NCI-H1105 treated with DMSO at 0.1 percent for 48 hours (cell line): ENCODE measurements at places on chromosomes 1 and 21.

- no peak for DNase-seq
These were observed 41.0 kb upstream of the LIN9 start for GRCh38 chr1:226349801-226350518.

DNA sequence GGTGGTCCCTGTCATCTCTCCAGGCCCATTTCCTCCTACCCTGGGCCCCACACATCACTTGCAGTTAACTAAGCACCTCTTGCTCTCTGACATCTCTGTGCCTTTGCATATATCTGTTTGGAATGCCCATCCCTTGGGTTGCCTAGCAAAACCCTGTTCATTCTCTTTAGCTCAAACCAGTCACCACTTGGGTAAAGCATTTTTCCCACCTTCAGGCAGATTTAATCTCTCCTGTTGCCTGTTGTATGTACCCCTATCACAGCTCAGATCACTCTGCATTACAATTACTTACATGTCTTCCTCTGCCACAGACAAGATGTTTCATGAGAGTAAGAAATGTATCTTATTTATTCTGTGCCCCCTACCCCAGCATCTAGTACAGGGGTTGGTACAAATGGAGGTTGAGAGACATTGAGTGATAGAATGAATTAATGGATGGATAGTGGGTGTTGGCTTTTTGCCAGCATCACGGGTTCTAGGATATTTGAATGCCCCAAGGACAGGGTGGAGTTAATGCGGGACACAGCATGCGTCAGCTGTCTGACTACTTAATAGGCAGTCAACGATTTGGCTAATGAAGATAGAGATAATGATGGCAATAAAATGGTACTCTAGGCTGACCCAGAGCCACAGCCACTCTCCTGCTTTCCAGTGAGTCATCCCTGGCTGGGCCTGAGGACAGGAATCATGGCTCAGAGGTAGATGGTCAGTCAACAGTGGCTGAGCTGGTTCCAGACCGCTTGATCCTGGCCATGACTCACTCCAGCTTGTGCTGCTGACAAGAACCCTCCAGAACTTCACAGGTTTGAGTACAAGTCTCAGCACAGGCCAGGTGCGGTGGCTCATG, 6.5 kb downstream of the NR0B2 start:
- DNase-seq: peak; percentile 18

GRCh38 chr1:40921522-40921921, 58.0 kb upstream of the CTPS1 start:
- no peak for DNase-seq

GRCh38 chr1:177753655-177754054, 216.2 kb downstream of the SEC16B start:
- DNase-seq: peak; percentile 74

- no peak for DNase-seq
These were observed 69.4 kb downstream of the EVA1C start for GRCh38 chr21:32481875-32482408.

GRCh38 chr1:27475720-27476119, 14.2 kb downstream of the WASF2 start:
- no peak for DNase-seq

GRCh38 chr1:36603461-36603860, 120.7 kb upstream of the CSF3R start:
- no peak for DNase-seq

DNA sequence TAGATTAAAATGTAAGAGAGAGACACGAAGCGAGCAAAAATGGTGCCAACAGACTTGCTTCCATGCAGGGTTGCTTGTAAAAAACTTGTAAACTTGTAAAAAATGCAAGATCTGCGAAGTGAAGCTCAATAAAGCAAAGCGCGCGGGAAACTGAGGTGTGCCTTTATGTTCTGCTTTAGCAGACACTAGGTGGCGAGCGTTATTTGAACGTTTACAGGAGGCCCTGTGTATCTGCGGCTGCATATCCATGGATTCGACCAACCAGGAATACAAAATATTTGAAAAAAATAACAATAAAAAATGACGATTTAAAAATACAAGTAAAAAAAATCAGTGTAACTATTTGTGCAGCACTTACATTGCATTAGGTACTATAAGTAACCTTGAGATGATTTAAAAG, 1.5 kb downstream of the UBE2G2 start:
- DNase-seq: no peak

GRCh38 chr1:223413216-223413615, 20.0 kb downstream of the CCDC185 start:
- no peak for DNase-seq

GRCh38 chr1:101175466-101175865, 61.4 kb upstream of the S1PR1 start:
- no peak for DNase-seq

DNA sequence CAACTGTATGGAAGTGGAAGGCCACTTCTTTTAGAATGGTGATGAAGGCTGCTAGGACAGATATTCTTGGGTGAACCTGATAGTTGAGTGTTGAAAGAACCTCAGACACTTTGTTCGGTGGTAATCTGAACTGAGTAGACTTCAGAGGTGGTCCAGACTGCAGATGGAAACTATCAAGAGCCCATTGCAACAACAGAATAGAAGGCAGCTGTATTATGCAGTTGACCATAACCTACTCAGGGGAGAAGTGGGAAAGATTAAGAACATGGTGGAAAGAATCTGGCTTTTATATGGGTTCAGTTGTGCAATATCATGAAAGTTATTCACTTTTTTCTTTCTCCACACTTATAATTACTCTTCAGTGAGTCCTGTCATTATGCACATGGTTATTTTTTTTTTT, 194.0 kb downstream of the KCNK2 start:
- DNase-seq: no peak
